ENCODE measurements at places on chromosomes 12 and 14.

DNA sequence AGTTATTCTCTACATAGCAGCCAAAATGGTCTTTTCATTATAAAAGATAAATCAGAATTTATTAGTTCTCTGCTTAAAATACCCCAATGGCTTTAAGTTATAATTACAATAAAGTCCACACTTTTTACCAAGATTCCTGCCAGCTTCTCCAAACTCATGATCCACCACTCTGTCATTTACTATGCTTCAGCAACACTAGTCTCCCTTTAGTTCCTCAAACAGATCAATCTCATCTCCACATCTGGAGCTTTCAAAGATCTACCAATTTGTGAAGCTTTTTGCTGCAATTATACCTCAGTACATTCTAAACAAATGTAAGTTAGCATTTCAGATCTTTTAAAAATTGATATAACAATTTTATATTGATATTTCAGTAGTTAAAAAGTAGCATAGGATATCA is 24.9 kb downstream of the CATSPERB start:
- peaks cover 1% of the 10 kb centered on the region for H3K27me3 ChIP-seq
- H3K27ac ChIP-seq = no peak overlapping the region
- H3K4me1 ChIP-seq = no peaks in the 10 kb centered on the region
- peaks cover 5% of the 10 kb centered on the region for H3K36me3 ChIP-seq
- DNase-seq = no peak

DNA sequence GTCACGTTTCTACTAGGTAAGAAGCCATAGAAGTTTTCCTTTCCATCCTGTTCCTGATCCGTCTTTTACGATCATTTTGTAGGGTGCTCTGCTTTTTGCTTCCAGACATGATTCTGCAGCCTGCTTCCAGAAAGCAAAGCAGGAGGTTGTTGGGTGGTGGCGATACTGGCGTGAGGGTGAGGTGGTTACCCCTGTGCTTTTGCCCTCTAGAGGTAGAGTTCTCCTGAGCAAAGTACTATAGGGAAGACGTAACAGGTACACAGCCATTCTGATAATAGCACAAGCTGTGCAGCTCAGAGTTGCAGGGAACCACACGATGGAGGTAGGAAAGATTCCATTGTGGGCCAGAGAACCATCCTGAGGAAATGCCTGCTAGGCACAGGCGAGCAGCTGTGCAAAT is 186.0 kb downstream of the PAH start:
- no peaks in the 10 kb centered on the region for H3K4me1 ChIP-seq
- no peak overlapping the region for H3K4me3 ChIP-seq
- H3K27ac ChIP-seq = no peak overlapping the region
- H3K27me3 ChIP-seq = no peaks in the 10 kb centered on the region
- no peak for DNase-seq

DNA sequence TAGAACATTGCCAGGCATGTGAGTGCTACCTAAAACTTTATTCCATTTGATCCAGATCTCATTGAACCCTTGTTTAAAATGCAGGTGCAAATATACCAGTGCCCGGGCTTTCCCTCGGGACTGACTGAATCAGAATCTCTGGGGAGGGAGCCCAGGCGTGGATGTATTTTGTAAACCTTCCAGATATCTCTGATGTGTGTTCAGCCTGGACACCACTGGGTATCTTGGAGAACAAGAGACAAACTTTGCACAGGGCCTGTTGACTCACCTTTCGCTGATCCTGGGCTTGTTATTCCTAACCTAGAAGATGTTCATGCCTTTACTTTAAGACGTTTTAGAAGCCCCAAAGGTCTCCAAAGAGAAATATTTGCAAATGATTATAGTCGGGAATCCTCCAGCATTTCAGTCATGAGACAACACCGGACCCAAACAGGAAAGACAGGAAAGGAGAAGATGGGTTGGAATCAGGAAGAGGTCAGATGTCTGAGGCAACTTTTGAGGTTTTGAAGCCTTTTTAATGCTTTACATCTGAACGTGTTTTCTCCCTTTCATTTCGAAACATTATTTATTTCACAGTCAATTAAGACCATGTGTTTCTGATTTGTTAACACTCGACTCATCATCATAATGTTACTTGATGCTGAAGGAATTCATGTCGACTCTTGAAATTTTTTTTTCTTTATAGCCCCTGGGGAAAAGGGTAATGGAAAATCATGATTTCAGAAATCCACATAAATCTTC is 118.6 kb downstream of the PLXNC1 start:
- no peak for DNase-seq
- peaks cover 77% of the 10 kb centered on the region for H3K36me3 ChIP-seq
- H3K4me3 ChIP-seq = no peak overlapping the region
- H3K27me3 ChIP-seq = no peaks in the 10 kb centered on the region
- no peak overlapping the region for H3K27ac ChIP-seq

- H3K27ac ChIP-seq = no peak overlapping the region
- H3K4me1 ChIP-seq = peaks cover 10% of the 10 kb centered on the region
- no peak for DNase-seq
- no peak overlapping the region for H3K4me3 ChIP-seq
Observed at GRCh38 chr12:113478351-113479011, 6.8 kb upstream of the LHX5 start.

DNA sequence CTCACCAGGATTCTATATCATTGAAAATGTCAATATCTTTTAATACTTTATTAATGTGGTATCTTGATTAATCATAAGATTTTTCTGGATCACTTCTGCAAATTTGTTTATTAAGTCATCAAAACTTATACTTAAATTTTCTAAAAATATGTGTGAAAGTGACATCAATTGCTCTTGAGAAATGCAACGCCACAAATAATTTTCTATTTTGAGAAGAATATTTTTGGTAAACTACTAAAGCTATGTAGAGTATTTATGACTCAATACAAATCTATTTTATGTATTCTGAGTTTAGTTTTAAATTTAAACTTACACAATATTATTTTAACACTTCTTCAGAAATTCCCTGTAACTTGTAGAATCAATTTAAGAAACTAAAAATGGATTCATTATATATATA is 263.3 kb downstream of the RASSF9 start:
- H3K4me3 ChIP-seq = no peak overlapping the region
- H3K4me1 ChIP-seq = no peaks in the 10 kb centered on the region
- H3K36me3 ChIP-seq = no peaks in the 10 kb centered on the region

- H3K36me3 ChIP-seq = peaks cover 20% of the 10 kb centered on the region
- no peak for DNase-seq
- H3K4me3 ChIP-seq = peak overlapping the region; percentile 86
- peak overlapping the region; percentile 71 for H3K27ac ChIP-seq
- peaks cover 4% of the 10 kb centered on the region for H3K27me3 ChIP-seq
Observed at GRCh38 chr12:124928912-124929530, 14.6 kb upstream of the UBC start.

DNA sequence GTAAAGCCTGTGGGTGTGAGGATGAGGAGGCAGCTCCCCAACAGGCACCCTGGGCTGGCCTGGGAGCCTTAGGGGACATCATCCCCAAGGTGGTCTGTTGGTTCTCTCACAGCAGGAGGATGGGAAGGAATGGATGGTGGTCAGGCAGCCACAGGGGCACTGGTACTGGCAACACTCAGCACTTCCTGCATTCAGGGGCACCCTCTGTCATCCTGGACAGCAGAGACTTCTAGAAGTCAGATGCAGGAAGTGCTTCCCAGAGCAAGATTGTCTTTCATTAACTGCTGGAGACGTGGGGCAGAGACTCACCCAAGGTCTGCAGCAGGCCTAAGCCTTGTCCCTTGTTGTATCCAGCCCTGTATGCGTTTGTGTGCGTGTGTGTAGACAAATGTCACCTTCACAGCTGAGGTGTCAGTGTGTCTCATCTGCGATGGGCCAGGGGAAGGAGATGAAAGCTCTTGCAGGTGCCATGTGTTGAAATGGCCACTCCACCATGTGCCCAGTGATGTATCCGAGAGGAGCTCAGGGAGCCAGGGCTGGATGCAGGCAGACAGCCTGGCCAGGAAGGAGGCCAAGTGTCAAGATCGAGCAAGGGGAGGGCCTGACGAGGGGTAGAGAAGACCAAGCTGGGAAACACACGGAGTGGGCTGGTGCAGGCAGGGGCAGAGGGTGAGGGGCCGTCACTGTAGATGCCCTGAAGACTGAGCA is 85.1 kb downstream of the PITPNM2 start:
- peak overlapping the region; percentile 87 for H3K27ac ChIP-seq
- H3K4me3 ChIP-seq = no peak overlapping the region
- DNase-seq = no peak
- H3K36me3 ChIP-seq = peaks cover 2% of the 10 kb centered on the region
- H3K27me3 ChIP-seq = no peaks in the 10 kb centered on the region

- H3K36me3 ChIP-seq = peaks cover 3% of the 10 kb centered on the region
- H3K27ac ChIP-seq = no peak overlapping the region
Observed at GRCh38 chr14:88660056-88660455, 97.2 kb downstream of the ZC3H14 start.
